Right cardiac atrium (tissue), 5 donors: ENCODE measurements at places on chromosomes 11 and 22. TPM values are rescaled to one million over a fixed set of nuclear protein-coding genes. Genes with fewer than 3 reads are reported as not detected.
A peak's percentile ranks its signal among the peaks of the same experiment; 100 is the strongest.

APLP2 gene
- 330 TPM for total RNA-seq

GRCh38 chr22:33209930-33210784, 152.0 kb upstream of the SYN3 start:
- DNase-seq, result peak; percentile 50

DRICH1 gene
- total RNA-seq, result not detected

P2RY2 gene
- 9.2 TPM for total RNA-seq

CNTN5 gene
- 0.09 TPM for total RNA-seq

DNA sequence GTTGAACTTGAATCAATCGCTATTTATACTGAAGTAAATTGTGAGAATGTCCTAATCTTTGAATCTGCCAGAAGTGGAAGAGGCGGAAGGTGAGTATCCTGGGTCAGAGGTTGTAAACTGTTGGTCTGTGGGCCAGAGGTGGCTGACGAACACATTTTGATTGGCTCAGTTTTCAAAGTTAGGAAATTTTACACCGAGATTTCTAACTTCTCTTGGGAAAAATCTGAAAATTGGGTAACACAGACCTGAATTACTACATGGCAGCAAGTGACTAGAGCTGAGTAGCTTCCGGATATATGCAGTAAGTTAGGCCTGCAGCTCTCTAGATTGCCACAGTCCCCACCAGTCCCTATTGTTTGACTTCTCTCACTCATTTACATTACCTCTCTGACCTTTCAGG, 56.8 kb upstream of the ALKBH3 start:
- DNase-seq, result no peak

DNA sequence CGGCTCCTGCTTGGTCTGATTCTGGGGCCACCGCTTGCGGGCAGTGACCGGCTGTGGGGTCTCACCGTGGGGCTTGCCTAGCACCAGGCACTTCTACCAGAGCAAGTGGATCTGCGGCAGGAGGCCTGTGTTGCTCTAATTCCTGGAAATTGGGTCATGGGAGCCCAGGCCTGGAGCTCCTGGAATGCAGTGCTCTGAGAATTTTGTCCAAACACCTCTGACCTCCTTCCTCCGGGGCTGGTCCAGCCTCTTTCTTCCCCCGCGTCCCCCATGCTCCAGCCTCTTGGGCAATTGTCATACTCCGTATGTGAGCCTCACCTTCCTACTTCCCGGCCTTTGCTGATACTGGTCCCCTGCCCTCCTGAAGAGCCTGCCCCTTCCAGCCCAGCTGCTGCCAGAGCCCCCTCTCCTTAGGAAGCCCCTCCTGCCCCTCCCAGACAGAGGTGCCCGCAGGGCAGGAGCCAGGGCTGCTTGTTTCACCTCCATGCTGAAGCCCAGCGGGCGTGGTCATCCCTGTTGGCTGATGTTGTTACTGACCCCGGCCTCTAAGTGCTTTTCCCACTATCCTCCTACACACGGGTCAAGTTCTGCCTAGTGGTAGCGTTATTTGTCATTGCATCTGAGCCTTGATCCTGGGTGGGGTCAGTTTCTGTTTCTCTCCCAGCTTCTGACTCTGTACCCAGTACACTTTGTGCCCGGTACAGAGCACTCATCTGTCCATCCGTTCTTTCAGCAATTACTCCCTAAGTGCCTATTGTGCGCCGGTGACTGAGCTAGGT, 9.6 kb downstream of the MGAT3 start:
- DNase-seq, result peak; percentile 51

KBTBD4 gene
- 14.5 TPM for total RNA-seq

DNA sequence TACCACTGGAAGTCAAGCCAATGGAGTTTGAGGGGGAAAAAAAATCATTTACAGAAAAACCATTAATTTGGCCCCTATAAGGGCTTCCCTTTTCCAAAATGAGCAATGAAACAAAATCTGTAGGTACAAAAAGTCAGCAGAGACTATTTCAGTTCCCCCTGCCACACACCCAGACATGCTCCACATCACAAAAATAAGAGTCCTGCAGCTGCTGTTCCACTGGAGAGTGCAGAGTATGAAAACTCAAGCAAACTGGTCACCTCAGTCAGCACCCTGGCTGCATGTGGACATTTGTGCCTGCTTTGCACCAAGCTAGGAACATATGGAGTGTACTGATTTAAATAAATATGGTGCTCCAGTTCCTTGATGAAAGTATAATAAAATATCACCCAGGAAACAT, 15.1 kb downstream of the POU2AF1 start:
- no peak for DNase-seq

LRRC32 gene
- total RNA-seq, result 27.7 TPM

LIF gene
- 0.26 TPM for total RNA-seq

DNA sequence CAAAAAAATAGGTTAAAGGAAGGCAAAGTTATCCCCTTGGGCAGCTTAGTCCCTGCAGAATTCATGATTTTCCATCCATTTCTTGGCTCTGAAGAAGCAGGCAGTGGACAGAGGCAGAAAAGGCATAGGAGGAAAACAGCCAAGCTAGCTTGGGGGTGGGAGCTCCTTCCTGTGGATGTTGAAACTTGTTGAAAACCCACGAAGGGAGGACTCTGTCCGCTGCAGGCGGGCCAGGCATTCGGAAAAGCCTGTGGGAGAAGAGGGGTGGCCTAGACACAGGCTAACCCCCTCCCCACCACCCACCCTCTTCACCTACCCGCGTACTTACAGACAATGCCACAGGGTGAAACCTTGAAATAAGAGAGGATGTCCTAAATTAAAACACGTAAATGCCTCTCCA, 72.1 kb downstream of the C22orf31 start:
- peak; percentile 64 for DNase-seq

GRCh38 chr22:20526628-20527355, 19.4 kb downstream of the MED15 start:
- no peak for DNase-seq

SHANK3 gene
- 27.2 TPM for total RNA-seq

GRCh38 chr11:126279191-126279590, 3.7 kb upstream of the TIRAP start:
- DNase-seq, result no peak

KCNQ1OT1 gene
- total RNA-seq, result 0.78 TPM

- DNase-seq, result peak; percentile 82
These were observed 1.0 kb downstream of the DNHD1 start for GRCh38 chr11:6498121-6498520.

DNA sequence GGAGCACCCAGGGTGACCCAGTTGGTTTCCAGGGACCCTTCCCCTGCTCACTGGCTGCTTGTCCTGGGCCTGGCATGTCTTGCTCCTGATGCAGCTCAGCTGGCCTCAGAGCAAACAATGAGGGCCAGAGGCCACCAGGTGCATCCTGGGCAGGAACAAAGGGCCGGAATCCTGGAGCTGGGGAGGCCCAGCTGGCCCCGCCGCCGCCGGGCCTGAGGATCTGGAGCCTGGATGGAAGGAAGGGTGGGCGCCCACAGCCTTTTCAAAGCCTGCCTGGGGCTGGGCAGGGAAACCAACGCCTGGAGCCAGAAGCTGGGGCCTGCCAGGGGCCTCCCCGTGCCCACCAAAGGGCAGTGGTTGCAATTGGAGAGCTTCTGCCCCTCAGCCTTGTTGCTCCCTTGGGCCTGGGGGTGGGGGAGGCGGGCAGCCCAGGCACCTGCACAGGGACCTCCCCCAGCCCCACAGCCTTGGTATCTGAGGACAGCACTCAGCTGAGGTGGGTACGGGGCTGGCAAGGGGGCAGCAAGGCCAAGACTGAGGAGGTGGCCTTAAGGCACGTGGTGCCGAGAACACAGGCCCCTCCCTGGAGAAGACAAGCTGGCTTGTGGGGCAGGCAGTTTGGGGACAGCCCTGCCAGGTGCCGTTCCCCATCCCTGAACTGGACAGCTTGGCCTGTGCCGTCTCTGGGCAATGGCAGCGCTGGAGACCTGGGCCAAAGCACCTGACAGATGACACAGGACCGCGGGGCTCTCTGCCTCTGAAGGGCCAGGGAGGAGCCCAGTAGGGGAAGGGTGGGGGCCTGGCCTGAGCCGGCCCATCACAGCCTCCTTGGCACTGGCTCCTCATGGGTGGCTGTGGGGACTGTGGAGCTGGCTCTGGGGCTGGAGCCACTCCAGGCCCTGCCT, 7.1 kb upstream of the ADORA2A start:
- peak; percentile 68 for DNase-seq

ENTHD1 gene
- not detected for total RNA-seq

MISFA gene
- total RNA-seq, result 9.8 TPM

DNA sequence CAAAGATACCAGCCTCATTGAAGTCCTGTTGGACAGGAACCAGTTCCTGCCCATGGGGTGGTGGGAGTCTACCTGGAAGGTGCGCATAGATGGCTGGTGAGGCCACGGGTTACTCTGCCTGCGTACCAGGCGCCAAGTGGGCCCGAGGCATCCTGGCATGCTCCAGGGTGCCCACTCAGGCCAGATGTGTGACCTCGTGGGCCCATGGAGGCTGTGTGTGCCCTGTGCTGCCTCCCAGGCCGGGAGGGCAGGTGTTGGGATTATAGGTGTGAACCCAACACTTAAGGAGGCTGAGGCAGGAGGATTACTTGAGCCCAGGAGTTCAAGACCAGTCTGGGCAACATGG, 23.1 kb downstream of the TANGO2 start:
- no peak for DNase-seq

DNA sequence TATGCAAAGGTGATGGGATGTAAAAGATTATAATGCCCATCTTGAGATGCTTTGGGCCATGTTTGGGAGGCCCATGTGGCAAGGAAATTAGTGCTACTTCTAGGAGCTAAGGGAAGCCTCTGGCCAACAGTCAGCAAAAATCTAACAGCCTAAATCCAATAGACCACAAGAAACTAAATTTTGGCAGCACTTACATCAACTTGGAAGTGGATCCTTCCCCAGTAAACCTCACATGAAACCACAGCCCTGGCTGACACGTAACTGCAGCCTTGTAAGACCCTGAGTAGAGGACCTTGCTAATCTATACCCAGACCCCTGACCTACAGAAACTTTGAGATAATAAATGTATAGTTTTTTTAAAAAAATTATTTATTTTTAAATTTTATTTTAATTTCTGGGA, 13.1 kb upstream of the GRK3 start:
- DNase-seq, result no peak

RBM4B gene
- total RNA-seq, result 15.7 TPM

DSCAML1 gene
- total RNA-seq, result 1.2 TPM

DNA sequence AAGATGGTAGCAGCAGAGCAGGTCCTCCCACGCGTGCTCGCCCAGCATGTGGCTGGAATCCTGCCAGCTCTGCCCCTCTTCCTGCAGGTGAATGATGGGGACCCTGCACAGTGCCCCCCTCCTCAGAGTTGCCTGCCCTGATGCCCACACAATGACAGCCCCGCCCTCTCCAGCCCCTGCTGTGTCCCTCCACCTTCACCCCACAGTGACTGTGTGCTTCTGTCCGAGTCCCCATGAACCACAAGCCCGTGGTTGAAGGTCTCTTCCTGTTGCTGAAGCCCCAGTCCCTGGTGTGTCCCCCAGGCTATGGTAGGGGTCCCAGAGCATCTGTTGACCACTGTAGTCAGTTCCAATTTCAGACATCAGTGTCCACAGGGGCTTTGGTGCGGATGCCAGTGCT, 71.0 kb downstream of the BRD1 start:
- DNase-seq, result no peak

DNA sequence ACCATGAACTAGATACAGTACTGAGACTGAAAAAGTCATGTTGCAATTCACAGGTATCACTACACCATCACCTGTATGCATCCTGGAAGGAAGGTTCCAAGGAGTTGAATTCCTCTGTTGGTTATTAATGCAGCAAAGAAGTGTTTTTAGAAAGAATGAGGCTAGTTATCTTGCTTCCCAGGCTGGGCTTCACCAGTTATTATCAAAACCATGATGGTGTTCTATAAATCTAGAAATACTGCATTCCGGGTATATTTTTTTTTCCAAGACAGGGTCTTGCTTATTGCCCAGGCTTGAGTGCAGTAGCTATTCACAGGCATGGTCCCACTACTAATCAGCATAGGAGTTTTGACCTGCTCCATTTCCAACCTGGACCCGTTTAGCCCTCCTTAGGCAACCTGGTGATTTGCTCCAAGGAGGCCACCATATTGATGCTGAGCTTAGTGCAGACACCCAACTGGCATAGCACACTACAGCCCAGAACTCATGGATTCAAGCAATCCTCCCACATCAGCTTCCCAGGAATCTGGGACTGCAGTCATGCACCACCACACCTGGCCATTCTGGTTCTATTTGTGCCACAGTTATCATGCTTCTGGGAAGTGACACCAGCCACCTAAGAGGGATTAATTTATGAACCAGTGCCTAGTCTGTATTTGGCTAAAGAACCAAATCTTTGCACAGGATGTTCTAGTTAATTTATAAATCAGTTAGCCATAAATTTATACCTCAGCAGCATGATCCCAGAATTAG, 1.6 kb upstream of the MPEG1 start:
- DNase-seq, result no peak

NRXN2 gene
- total RNA-seq, result 2.1 TPM

DNA sequence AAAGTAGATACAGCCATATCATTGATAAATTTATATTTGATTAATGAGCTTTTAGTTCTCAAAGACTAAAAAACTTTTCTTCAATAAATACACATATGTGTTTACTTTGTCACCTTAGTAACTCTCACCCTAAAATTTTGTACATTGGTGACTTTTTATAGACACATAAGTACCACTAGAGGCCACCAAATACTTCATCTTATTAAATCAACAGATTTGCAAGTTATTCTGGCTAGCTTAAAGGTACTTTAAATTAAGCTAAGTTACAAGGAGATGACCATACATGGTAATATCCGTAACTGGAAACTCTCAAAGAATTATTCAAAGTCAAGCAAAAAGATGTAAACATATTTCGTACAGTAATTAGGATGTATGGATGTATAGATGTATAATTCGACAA, 112.2 kb downstream of the SBF2 start:
- no peak for DNase-seq

GRCh38 chr11:64314146-64314804, 3.1 kb downstream of the TRMT112 start:
- DNase-seq, result peak; percentile 38

DNA sequence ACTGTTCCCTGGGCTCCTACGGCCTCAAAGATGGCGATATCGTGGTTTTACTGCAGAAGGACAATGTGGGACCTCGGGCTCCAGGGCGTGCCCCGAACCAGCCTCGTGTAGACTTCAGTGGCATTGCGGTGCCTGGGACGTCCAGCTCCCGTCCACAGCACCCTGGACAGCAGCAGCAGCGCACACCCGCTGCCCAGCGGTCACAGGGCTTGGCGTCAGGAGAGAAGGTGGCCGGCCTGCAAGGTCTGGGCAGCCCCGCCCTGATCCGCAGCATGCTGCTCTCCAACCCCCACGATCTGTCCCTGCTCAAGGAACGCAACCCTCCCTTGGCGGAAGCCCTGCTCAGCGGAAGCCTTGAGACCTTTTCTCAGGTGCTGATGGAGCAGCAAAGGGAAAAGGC, 555 bp downstream of the DDI1 start:
- peak; percentile 42 for DNase-seq

- peak; percentile 48 for DNase-seq
These were observed 3.8 kb upstream of the CTSD start for GRCh38 chr11:1767399-1768140.

TSGA10IP gene
- not detected for total RNA-seq

DNA sequence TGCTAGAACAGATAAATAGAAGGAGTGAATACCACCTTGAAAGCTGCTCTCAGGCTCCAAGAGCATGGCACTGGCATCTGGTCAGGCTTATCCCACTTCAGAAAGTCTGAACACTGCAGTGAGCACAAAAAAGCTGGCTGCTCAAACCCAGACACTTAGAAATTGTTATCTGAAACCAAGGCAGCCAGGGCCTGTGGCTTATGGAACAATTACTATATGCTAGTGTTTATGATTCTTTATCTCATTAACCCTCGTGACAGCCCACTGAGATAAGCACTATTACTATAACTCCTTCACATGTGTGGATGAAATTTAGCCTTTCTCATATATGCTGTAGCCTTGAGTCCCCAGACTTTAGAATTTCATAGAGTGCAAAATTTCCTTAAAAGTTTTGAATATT, 400.2 kb downstream of the RAB38 start:
- DNase-seq, result no peak

- peak; percentile 51 for DNase-seq
These were observed 10.8 kb downstream of the ETS1 start for GRCh38 chr11:128576555-128576954.
